Stimulated activated CD4-positive, alpha-beta T cell treated with anti-CD3 and anti-CD28 coated beads, Interleukin-1b, Interleukin-23, amount 100 ng/mL, for 1 hour (primary cell): ENCODE measurements at places on chromosomes 4 and X.

- DNase-seq: no peak
Measured at GRCh38 chrX:39755143-39756032, 342.4 kb downstream of the BCOR start.

- no peak for DNase-seq
Measured at GRCh38 chr4:8133897-8134563, 24.6 kb downstream of the ABLIM2 start.

DNA sequence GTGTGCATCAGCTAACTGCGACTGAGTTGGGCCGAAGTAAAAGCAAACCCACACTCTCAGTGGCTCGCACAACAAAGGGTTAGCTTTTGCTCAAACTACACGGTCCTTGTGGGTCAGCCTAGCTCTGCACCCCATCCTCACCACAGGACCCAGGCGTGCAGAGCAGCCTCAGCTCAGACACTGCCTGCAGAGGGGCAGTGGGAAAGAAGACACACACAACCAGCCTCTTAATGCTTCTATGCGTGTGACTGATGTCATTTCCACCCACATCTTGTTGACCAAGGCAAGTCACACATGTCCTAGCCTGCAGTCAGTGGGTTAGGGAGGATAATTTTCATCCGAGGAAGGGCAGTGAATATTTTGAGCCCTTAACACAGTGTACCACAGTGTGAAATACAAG lies 40.5 kb downstream of the HMGB2 start:
- no peak for DNase-seq

GRCh38 chr4:7970361-7970946 lies 30.8 kb upstream of the AFAP1 start:
- DNase-seq: no peak

- DNase-seq: no peak
Measured at GRCh38 chr4:185624259-185624589, 88.9 kb upstream of the PDLIM3 start.

- DNase-seq: no peak
Measured at GRCh38 chr4:97691111-97691605, 452.1 kb downstream of the STPG2 start.

GRCh38 chr4:101355767-101356702 lies 8.7 kb upstream of the PPP3CA start:
- DNase-seq: no peak

DNA sequence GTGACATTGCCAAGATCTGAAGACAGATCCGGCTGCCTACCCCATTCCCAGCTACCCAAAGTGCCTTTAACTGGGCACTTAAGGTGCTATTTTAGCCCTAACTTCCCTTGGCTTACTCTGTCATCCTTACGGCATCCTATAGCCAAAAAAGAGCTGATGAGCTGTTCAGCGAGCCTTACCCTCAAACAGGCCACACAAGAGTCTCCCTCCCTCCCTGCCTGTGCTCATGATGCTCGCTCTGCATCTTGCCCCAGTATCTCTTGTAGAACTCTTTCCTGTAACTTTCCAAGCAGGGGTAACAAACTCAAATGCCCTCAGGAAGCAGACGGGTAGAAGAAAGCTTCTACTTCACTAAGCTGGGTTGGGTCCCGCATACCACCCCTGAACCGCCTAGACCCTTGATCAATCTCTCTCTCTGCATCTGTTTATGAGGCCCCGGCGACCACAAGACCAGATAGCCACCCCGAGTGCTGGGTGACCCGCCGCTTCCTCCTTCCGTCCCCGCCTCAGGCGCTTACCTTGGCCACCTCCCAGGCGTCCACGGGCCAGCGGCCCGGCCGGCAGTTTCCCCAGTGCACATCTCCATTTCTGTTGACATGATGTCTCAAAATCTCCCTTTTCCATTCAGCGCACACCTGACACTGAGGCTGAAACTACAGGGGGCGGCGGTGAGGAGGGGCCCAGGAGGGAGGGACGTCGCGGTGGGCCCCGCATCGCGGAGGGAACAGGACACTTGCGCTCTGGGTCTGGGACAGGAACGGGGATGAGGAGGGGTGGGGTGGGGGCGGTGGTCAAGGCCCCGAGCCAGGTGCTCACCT lies 663 bp downstream of the CXorf38 start:
- DNase-seq: no peak

GRCh38 chrX:10570601-10571000 lies 49.8 kb downstream of the MID1 start:
- DNase-seq: no peak

DNA sequence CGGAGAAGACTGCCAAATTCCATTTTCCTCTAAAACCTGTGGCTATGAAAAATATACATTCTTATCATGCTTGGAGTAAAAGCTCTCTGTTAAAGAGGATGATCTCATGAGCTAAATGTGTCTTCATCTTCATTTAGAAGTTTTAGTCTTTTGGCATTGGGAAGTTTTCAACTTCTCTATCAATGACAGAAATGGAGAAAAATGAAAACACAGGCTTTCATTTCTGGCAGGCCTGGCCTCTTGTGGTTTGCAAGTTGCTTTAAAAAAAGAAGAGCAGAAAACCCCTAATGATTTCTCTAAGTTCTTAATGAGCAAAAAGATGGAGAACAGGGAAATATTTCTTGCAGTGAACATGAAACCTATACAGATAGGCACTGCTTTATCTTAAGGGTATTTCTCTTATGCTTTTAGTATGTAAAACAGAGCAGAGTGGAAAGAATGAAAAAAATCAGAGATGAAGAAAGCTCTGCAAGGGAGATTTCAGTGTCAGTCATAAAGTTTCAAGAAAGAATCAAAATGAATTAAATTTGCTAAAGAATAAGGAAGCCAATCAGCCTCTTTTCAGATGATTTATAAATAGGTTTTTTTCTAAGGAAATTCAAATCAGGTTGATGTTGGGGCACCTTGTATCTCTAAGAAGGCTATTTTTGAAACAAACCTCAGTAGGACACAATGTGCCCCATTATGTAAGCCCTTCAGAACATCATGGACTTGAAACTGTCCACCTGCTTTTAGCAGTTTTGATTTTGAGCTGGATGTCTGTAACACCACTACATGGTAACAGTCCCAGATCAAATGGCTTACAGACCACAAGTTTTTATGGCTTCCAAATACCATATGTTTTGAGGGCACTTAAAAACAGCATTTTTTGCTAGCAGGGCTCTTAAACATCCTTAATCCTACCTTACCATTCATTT lies 225.0 kb downstream of the GRIA3 start:
- DNase-seq: no peak

DNA sequence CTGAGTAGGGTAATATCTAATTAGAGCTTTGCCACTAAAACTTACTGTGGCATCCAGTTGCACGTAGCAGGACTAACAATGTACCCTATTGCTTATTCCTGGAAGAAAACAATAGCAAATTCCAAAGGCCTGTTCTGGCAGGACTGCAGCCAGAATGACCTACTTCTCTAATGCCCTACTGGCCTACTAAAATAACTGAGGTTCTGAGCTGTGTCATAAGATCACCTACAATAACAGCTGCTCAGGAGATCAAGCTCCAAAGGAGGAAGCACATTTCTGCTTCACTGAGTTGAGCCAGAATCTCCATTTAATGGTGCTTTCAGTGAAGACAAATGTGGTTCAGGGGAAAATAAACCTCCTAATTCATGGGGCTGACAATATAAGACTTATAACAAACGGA lies 42.2 kb upstream of the CXCL8 start:
- no peak for DNase-seq

- no peak for DNase-seq
Measured at GRCh38 chr4:119733431-119733830, 104.8 kb upstream of the PDE5A start.

DNA sequence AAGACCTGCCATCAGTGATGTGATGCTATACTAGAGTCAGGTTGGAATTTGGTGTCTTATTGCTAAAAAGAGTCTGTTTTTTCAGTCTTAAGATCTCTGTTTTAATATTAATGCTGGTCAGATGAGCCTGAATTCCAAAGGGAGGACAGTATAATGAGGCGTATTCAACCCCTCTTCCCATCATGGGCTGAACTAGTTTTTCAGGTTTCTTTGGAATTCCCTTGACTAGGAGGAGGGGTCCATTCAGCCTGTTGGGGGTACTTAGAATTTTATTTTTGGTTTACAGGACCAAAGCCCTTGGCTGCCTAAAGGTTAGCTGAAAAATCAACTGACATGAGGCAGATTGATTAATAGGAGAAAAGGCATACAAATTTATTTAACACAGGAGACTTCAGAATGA lies 24.1 kb upstream of the PI4K2B start:
- DNase-seq: no peak

GRCh38 chrX:124415115-124415800 lies 68.9 kb downstream of the SH2D1A start:
- no peak for DNase-seq

- no peak for DNase-seq
Measured at GRCh38 chr4:169945636-169946035, 80.6 kb downstream of the MFAP3L start.

GRCh38 chrX:20042221-20042620 lies 51.4 kb upstream of the BCLAF3 start:
- DNase-seq: no peak

GRCh38 chr4:135316266-135316779 lies 1114.7 kb upstream of the PABPC4L start:
- DNase-seq: no peak

DNA sequence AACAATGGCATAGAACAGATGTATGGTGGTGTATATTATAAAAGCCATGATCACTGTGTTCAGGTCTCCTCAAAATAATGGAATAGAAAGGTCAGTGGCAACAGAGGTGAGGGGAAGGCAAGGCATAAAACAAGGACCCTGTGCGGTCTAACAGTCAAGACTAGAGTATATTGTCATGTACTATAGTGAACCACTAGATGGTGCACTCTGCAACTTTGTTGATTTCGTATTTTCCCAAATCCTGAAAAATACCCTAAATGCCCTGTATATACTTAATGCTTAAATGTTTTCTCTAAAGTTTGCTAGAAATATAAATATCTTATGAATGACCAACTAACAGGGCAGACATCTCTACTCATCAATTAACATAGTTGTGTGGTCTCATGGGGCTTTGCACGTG lies 453.0 kb downstream of the PCDH11X start:
- no peak for DNase-seq

- no peak for DNase-seq
Measured at GRCh38 chr4:119498527-119498926, 130.1 kb downstream of the PDE5A start.

- no peak for DNase-seq
Measured at GRCh38 chr4:47287735-47288134, 175.8 kb downstream of the COMMD8 start.
